ENCODE measurements at places on chromosomes 11 and 22.

GRCh38 chr22:38782402-38783094 is 11.4 kb downstream of the DNAL4 start:
- no peak for DNase-seq

- no peak for DNase-seq
These were observed 10.2 kb upstream of the NECTIN1 start for GRCh38 chr11:119739021-119739703.

- DNase-seq = no peak
These were observed 109.9 kb downstream of the MICAL2 start for GRCh38 chr11:12220305-12220704.

DNA sequence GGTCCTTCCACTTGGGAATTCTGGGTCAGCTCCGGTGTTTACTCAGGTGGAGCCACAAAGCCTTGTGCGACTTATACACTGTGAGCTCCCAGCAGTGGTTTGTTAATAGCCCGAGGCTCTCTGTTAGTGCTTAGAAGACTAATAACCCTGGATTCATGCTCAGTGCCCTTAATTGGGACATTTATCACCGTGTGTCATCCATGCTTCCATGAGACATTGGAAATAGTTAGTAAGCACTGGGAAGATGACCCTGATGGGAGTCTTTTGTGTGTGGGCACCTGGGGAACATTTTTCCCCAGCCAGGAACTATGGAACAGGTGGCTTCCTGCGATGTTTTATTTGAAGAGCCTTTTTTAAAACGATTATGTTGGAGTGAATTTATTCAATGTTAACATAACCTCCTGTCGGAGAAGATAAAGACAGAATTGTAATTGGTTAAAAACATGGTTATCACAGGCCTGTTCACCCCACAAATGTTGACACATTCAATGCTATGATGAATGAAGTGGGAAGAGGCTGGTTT is 188.9 kb downstream of the MYO18B start:
- no peak for DNase-seq

- DNase-seq = no peak
These were observed 22.1 kb downstream of the ATP6V1E1 start for GRCh38 chr22:17606496-17606895.

GRCh38 chr11:128779036-128779435 is 85.2 kb downstream of the FLI1 start:
- no peak for DNase-seq

GRCh38 chr22:37273126-37273845 is 9.0 kb upstream of the CYTH4 start:
- no peak for DNase-seq

GRCh38 chr11:12331239-12331874 is 46.0 kb upstream of the PARVA start:
- peak; percentile 66 for DNase-seq

DNA sequence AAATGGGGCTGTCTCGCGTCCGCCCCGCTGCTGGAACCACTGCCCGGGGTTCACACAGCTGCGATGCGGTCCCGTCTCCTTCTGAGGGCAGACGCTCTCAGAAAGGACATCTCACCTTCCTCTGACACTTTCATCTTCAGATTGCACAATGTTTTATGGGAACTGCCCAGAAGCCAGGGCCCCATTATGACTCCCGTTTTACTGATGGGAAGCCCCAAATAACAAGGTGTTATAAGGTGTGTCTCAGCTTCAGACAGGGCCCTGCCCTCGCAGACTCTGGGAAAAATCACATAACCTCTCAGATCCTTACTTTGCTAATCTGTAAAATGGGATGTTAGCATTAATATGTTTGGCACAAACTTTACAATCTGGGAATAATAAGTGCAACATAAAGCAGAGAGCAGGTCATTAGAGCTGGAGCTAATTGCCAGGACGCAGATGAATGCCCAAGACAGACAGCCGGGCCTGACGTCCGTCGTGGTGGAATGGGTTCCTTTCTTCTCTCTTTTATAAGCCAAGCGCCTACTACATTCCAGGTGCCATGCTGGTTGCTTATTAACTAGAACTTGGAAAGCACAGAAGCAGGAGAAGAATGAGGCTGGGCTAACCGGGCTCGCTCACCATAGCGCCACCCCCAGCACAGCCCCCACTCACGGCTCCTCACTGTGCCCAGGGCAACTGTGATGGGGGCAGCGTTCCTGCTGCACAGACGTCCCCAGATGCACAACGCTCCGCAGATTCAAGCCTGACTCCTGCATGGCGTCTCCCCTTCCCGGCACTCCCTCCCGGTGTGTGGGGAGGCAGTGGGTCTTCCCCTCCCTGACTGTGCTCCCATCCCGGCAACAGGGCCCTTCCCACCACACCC is 43.8 kb downstream of the TRMU start:
- DNase-seq = peak; percentile 95

DNA sequence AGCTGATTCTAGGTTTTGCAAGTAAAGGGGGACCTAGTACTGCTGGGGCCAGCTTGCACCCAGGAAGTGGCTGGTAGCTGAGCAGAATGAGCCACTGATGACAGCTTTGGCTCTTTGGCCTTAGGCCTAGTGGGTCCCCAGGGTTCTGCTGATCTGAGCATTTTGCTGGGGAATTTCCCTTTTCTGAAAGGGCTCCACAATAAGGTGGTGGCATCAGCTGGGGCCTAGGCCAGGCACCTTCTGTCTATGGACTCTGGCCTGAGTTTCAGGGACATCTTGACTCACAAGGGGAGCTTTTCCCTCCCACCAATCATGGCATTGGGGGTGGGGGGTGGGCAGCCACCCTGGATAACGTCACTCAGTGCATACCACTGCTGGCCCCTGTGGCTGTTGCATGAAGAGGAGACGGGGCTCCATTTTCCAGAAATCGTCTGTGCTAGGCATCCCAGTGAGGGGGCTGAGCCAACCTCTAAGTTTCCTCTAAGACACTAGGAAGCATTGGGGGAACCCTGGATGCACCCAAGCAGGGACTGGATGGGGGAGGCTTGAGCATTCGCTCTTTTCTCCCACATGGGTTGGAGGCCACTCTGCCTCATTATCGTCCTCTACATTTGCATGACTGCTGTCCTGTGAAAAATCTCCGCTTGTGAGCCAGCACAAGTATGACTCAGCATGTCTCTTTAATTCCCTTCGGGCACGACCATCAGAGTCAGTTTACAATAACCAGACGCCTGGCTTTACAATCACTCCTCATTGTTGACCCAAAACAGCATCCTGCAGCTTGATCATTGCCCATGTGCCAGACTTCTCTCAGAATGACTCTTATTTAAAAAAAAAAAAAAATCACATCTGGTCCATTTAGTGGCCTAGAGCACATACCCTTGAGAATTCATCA is 145.0 kb upstream of the THY1 start:
- peak; percentile 74 for DNase-seq

DNA sequence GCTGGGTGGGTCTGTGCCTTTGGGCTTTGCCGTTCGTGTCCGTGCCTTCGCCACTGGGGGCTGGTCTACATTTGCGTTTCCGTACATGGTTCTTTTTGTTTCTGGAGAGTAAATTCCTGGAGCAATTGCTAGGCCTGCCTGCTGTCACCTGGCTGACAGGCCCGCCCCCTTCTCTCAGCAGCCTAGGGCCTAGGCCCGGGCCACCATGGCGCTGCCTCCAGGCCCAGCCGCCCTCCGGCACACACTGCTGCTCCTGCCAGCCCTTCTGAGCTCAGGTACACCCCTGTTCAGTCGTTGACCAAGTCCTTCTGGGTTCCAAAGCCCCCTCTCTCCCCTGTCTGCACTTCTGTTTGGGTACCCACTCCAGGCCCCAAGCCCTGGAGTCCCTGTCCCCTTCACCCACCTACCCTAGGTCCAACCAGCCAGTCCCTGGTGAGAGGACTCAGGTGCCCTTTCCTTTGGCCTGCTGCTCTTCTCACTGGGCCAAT is 649 bp downstream of the TMEM25 start:
- DNase-seq = no peak

DNA sequence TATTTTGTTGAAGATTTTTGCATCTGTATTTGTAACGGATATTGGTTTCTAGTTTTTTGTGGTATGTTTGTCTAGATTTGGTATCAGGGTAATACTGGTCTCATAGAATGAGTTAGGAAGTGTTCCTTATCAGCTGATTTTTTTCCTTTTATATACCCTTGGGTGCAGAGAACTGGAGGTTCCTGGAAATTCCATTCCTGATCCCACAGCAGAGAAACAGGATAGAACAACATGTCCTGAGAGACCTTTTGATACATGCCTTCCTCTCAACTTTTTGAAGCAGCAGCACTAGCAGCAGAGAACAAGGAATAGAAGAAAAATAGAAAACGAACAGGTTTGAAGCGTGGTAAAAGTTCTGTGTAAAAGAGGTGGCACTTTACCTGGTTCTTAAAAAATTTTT is 36.8 kb downstream of the BIRC2 start:
- DNase-seq = no peak

GRCh38 chr22:30955153-30955552 is 13.4 kb downstream of the MORC2 start:
- no peak for DNase-seq

DNA sequence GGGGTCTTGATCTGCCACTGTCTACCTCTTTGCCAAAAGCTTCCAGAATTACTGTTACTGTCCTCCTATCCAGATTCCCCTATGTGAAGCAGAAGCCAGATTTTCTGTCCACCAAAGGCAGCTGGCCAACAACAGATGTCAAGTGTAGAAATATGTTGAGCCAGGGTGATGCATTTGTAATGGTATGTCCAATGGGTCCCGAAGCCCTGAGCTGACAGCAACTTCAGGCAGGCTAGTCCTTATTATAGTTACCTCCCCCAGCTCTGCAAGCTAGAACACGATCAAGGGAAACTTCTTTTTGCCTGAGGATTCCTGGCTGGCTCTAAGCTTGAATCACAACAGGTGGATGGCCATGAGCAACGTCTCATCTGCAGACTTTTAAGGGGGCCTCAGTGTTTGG is 10.2 kb downstream of the PAMR1 start:
- DNase-seq = no peak

DNA sequence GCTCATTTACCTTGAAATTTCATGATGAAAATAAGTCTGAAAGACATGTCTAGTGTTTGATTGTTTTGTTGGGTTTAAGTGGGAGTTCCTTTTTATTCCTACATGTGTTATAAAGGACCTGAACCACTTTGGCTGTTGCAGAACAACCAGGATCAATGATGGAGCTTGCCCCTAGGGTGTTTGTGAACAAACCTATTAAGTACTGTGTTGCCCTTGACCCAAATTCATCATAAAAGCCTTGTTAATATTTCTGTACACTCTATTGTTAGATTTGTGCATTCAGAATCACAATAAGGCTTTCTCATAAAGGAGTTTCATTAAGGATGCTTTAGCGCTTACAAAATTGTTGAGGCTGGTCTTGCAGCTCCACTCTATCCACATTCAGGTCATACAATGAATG is 452.6 kb downstream of the NELL1 start:
- DNase-seq = no peak

- DNase-seq = no peak
These were observed 28.6 kb upstream of the ATXN10 start for GRCh38 chr22:45642986-45643385.

GRCh38 chr11:130122141-130122575 is 37.4 kb upstream of the ST14 start:
- no peak for DNase-seq

GRCh38 chr11:84480131-84480530 is 1147.0 kb downstream of the DLG2 start:
- no peak for DNase-seq

DNA sequence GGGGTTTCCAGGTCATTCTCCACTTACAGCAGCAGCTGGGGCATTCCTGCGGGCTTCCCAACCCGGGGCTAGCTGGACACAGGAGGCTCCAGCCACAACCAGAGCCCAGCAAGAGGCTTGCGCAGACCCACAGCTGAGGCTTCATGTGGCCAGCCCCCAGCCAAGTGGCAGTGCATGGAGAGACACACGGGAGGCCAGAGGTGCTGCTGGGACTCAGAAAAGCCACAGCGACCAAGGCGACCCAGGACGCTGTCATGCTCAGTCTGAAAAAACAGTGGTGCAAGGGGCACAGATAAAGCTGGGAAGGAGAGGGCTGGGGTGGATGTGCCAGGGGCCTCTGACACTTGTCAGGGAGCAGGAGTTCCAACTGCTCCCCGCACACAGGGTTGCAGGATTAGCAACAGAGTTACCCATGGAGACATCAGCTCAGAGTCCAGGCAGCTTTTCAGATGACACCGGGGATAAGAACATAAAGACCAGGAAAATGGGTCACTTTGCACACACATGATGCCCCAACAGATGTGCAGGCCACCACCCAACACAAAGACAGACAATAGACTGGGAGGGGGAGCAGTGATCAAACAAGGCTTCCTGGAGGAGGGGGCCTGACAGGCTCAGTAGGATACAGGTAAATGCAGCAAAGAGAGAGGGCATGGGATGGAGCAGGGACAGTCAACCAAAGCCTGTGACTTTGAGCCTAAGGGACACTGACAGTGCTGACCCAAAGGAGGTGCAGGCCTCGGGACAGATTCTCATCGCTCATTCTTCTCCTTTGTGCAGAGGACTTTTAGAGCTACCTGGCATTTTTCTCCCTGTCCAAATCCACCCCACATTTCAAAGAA is 6.9 kb upstream of the NEAT1 start:
- DNase-seq = no peak

Measured in Caki2 (cell line).